ENCODE measurements at places on chromosomes 13 and 19. TPM values are rescaled to one million over a fixed set of nuclear protein-coding genes. Genes with fewer than 3 reads are reported as not detected.

- DNase-seq: no peak
These were observed 235.8 kb upstream of the RFC3 start for GRCh38 chr13:33582121-33582520.

DNA sequence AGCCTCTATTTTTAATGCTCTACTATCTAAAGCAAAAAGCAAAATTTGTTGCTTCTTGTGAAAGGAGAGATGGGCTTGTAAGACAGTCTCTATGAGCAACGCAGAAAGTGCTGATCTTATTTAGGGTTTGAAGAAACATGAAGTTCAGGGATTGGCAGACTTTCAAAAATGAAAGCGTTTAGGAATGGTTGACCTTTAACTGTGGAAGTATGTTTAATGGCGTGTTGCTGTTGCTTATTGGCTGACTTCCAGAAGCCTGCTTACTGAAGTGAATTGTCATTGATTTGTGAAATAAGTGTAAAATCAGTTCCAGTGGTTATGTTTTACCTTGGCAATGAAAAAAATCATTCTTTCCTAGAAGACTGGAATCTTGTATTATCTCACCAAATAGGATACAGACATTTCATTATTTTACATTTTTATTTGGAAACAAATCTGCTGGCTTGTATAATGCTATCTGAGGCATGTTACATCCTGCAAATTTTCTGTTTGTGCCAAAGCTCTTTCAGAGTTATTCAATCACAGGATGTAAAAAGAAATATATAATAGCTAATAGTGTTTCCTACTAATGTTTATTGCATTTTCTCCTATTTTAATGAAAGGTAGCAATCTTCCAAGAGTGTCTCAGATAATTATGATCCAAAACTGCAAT, 221.3 kb upstream of the SLITRK6 start:
- DNase-seq: no peak

- no peak for DNase-seq
These were observed 293.7 kb downstream of the PCDH17 start for GRCh38 chr13:57925250-57925649.

- DNase-seq: no peak
These were observed 27.3 kb downstream of the TM9SF2 start for GRCh38 chr13:99528547-99528946.

DNA sequence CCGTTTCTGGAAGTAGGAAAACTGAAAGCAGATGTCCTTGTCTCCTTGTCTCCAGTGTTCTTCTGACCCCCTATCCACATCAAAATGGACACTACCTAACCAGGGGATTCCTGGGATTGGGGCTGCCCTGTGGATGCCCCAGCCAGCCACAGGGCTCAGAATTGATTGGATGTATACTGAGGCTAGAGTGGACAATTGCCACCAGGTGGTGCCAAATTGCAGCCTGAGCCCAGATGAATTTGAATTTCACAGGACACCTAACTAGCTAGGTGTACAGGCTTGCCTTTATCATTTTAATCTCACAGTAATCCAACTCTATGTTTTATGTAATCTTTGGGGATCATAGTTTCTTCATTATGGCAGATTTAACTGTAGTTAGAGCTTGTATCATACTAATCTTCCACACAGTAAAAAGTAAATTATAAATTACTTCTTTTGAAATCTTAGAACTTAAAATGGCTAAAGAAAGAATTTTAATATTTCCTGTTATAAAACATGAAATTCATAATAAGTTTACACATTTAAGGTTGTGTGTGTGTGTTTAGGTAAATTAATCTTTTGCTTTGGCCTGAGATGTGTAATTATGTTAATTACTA, 58.0 kb downstream of the PIBF1 start:
- DNase-seq: no peak

DNA sequence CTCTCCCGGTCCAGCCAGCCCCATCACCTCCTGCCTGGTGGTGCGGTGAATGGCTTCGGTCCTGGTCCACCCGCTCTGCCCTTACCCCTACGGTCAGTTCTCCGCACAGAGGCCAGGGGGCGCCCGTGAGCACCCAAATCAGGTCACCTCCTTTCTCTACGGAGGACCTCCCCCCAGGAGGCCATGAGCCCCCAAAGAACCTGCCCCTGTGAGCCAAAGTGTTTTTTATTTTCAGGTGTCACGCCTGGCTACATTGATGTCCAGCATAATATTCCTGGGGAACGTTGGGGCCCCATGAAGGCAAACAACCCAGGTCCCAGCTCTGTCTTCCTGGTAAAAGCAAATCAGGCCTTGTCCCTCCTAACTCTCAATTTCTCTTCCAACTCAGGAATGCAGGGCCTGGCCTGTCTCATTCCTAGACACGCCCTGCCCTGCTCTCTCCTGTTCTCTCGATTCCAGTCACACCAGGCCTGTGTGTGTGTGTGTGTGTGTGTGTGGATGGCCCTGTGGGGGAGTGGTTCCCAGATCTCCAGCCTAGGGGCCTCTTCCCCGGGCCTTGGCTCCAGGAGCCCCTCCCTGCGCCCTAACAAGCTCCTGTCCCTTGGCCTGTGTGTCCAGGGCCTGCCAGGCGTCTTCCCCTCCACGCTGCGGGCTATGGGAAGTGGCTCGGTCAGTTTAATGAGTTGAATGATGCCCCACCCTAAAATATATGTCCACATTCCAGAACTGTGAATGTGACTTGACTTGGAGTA, 9.7 kb upstream of the GIPC1 start:
- no peak for DNase-seq

DNA sequence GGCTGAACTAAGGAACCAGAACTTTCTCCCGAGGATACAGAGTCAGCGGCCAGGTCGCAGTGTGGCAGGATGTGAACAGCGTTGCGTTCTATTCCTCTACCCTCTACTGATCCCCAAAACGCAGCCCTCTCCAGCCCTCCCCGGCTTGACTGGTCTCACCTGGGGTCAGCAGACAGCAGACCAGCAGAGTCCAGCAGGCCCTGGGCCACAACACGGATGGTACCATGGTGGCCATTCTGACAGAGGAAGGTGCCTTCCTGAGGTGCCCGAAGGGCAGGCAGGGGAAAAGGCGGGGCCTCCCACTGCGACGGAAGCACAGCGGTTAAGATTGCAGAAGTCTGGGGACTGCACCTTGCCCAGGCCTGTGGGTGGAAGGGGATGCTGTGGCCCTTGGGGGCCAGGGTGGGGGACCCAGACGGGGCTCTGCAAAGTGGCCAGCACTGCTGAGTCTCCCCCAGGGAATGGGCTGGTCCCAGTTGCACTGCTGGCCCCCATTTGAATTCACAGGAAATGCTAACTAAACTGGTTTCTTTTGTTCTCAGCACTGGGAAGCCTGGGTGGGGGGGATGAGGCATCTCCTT, at the start of gene ICAM3:
Gene ICAM3 (minus strand): TSS at position 245 of the 581 bp plus-strand sequence. CDS start 10 bp downstream, at position 235.
- no peak for DNase-seq

GRCh38 chr19:18457483-18458331, 19.8 kb upstream of the ISYNA1 start:
- no peak for DNase-seq

- DNase-seq: no peak
These were observed 10.0 kb downstream of the CFD start for GRCh38 chr19:869245-870177.

DNA sequence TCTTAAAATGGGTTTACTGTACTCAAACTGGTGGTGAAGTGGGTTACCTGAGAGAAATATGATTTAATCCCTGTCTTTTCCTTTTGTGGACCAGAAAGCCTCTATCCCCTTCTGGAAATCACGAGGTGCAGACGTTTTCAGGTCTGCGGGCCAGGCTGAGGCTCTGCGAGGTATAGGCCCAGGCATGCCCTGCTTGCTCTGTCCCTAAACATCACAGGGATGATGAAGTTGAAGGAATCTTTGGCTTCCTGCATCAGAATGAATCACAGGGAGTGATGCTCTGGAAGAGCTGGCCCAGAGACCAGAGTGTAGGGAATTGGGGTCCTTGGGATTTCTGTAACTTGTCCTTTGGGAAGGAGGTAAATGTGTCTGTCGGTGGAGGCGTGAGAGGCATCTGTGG, 18.4 kb upstream of the CHST8 start:
- DNase-seq: no peak

GRCh38 chr19:46721269-46722003, 4.5 kb upstream of the PRKD2 start:
- DNase-seq: no peak

- DNase-seq: no peak
These were observed 7.2 kb downstream of the GJB2 start for GRCh38 chr13:20185366-20186056.

DNA sequence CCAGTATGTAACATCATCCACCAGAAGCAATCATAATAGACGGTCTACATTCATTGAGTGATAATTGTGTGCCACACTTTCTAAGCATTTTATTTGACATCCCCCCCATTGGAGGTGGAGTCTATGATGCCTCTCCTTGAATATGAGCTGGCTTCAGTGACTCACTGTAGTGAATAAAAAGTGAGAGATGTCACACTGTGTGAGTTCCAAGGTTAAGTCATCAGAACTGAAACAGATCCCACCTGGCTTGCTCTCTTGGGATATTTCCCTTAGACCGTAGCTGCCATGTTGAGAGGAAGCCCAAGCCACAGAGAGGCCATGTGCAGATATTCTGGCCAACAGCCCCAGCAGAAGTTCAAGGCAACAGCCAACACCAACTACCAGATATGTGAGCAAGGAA, 12.6 kb downstream of the RTBDN start:
- no peak for DNase-seq

- no peak for DNase-seq
These were observed 29.2 kb downstream of the ATP8A2 start for GRCh38 chr13:25400925-25401324.

DNA sequence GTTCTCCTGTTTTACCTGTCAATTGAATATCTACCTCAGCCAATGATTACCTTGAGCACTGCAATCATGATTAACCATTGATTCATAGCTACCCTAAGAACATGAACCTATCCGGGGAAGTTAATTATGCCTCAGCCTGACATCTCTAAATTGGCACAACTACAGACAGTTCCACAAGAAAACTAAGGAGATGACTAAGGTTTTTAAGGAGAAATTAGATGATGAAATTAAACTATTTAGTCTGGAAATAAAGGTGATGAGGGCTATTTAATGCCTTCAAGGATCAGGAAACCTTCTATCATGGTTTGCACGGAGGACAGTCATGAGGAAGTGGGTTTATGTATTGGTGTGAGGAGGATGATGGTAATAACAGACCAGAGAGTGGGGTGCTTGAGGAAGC, 203.4 kb downstream of the COL4A1 start:
- DNase-seq: no peak

DNA sequence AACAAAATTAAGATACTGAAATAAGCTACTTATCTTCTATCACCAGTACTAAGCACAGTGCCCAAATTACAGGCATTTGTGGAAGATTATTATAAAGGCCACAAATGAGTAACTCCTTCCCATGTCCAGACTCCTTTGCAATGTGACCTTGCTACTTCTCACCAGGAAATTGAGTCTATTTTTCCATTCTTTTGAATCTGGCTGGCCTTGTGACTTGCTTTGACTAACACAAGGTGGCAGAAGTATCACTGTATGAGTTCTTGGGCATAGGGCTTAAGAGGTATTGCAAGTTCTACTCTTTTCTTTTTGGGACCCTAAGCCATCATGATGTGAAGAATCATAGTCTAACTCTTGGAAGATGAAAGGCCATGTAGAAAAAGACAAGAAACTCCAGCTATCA, 49.9 kb downstream of the UGGT2 start:
- no peak for DNase-seq

- no peak for DNase-seq
These were observed 147.3 kb upstream of the GPC6 start for GRCh38 chr13:93079294-93079693.

DNA sequence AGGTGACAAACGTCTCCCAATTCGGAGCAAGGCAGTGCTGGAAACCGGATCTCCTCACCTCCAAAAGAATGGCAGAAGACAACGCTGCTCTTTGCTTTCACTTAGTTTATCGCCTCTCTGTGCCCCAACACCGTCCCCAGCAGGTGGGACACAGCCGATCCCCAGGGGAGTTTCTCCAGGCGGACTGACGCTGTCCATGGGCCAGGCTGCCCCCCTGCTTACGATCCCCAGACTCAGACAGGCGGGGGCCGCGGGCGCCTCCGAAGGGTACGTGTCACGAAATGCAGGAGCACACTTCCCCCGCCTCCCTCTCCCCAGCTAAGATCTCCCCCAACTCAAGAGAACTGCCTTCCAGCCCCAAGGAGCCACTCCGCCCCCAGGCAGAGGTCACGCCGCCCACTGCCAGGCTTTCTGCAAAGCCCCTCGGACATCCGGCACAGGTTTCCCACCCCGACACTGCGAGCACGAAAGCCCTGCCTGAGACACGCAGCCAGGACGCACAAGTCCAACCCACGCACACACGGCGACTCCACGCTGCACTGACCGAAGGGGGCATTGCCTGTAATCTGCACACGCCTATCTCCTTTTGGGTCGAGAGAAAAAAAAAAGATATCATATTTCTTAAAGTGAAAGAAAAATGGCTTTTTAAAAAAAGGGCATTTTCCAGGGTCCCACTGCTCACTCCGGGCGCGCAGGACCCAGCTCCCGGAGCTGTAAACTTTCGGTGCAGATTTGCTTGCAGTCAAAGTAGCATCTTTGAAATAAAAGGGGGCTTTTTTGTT, 2.0 kb downstream of the SPRY2 start:
- DNase-seq: peak; percentile 57

- no peak for DNase-seq
These were observed 3.1 kb downstream of the ATP12A start for GRCh38 chr13:24683351-24683750.

DNA sequence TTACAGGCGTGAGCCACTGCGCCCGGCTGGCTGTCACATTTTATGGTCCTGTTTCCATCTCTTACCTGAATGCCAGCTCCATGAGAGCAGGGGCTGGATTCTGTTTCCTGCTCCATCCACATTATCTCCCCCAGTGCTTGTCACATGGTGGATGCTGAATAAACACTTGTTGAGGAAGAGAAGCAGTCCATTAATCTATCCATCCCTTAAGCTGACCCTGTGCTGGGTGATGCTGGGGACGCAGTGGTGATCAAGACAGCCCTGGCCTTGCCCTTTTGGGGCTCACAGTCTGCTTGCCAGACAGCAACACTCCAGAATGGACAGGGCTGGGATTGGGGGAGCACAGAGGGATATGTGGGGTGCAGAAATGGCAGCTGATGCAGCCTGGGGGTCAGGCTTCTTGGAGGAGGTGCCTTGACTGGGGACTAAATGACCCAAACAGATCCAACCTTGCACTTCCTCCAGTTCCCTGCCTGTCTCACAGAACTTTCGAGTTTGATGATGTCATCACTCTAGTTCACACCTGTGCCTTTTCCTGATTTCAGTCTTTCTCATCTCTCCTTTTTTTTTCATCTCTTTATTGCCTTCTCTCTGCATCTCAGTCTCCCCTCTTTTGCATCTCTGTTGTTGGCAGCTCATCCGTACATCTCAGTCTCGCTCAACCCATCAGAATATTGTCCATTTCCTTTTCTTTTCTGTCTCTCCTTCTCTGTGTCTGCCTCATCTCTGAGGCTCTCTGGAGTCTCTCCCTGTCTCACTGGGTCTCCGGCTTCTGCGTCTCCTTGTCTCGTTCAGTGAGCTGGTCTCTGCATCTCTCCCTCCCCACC, 4.6 kb downstream of the IRF2BP1 start:
- DNase-seq: no peak

- DNase-seq: no peak
These were observed 61.3 kb downstream of the ENOX1 start for GRCh38 chr13:43725460-43725859.

GRCh38 chr19:56071151-56071550, 49.9 kb downstream of the ZNF787 start:
- no peak for DNase-seq

GRIN2D gene
- total RNA-seq: 0.19 TPM

ZNF208 gene
- 5.7 TPM for total RNA-seq

KLF5 gene
- 3.6 TPM for total RNA-seq

ABCA7 gene
- total RNA-seq: 18.0 TPM

ICAM5 gene
- total RNA-seq: 0.60 TPM

MCEMP1 gene
- total RNA-seq: 4.0 TPM

USP12 gene
- 22.5 TPM for total RNA-seq

KIR2DL3 gene
- total RNA-seq: not detected
